ENCODE measurements at places on chromosomes 1 and 21.

DNA sequence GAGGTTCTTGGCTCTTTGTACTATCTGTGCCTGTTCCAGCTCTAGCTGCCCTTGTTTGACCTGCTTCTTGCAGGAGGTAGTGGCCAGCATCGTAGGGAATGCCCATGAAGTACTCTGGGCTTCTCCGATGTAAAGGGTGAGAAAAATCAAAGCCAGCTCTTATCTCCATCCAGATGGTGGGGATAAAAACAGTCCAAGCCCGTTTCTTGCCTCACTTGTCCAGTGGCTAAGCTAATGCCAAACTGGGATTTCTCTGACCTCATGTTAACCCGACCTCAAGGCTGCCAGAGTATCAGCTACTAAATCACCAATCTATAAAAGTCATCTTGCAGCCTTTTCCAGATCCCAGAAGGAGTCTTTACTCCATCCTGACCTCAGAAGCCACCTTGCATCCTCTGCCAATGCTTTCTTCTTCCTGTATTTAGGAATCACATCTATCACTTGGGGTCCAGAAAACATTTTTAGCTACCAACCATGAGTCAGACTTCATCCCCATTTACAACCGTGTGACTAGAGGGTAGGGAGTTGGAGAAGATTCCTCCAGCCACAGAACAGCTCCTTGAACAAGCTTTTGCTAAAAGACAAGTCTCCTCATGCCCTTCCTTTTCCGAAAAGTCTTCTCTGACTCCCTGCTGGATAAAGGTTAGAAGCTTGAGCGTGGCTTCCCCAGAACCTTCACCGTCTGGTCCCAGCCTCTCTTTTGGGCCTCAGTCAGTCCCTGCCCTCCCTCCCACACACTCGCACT, 35.9 kb downstream of the KCNC4 start:
- no peak for DNase-seq

GRCh38 chr1:221630236-221630635, 111.7 kb downstream of the DUSP10 start:
- no peak for DNase-seq

DNA sequence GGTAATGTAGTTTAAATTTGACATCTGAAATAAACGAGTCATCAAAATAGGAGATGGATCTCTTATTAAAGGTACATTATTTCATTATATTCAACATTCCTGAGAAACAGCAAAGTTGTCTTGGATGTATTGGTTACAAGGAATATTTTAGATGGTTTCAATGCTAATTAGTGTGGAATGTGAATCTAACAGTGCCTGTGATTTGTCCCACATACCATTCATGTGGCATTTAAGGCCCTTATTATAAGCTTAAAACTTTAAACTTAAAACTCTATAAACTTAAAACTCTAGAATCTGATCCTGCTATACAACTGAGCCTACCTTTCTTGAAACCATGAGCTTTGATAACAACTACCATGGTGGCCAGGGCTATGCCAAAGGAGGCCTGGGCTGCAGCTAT, at the start of gene KRTAP22-1:
KRTAP22-1 (plus strand) TSS at position 301 of the 400 bp plus-strand sequence.
- no peak for DNase-seq

DNA sequence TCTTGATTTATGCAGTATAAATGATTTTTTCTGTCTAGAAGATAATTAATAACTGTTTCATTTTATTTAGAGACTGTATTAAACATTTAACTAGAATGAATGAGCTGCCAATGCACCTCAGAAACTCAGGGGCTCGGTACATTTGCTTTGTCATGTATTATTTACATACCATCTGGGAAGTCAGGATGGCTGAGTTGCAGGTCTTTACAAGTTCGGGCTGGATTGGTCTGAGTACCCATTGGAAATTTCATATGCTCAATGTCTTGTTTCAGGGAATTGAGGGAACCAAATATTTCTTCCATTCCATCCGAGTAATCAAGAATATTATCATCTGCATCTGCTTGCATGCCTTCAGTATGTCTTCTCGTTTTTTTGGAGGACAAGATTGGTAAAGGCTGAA, 221.7 kb downstream of the COL11A1 start:
- no peak for DNase-seq

GRCh38 chr1:111633736-111634247, 14.2 kb downstream of the RAP1A start:
- DNase-seq, result no peak

DNA sequence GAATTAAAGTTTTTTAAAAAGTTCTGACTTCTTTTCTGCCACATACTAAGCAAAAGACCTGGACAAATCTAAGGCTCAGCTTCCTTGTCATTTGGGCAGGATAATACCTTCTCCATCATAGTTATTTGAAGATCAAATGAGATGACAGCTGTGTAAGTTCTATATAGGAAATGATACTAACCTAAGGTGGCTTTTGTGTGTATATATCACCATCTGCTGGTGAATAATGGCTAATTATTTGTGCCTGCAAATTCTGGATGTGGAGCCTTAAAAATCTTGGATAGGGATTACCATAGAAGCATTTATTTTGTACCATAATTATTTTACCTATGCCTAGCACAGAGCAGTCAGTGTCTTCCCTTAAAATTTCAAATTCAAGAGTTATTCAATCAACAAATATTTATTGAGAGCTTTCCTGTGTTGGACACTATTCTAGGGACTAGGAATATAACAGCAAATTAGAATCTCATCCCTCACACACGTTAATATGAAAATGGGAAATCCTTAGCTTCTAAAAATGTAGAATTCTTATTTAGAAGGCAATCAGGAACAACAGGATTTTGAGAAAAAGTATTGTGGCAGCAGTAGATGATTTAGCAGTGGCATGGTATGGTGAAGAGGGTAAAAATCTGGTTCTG, 89.8 kb downstream of the TMEM200B start:
- DNase-seq, result no peak

DNA sequence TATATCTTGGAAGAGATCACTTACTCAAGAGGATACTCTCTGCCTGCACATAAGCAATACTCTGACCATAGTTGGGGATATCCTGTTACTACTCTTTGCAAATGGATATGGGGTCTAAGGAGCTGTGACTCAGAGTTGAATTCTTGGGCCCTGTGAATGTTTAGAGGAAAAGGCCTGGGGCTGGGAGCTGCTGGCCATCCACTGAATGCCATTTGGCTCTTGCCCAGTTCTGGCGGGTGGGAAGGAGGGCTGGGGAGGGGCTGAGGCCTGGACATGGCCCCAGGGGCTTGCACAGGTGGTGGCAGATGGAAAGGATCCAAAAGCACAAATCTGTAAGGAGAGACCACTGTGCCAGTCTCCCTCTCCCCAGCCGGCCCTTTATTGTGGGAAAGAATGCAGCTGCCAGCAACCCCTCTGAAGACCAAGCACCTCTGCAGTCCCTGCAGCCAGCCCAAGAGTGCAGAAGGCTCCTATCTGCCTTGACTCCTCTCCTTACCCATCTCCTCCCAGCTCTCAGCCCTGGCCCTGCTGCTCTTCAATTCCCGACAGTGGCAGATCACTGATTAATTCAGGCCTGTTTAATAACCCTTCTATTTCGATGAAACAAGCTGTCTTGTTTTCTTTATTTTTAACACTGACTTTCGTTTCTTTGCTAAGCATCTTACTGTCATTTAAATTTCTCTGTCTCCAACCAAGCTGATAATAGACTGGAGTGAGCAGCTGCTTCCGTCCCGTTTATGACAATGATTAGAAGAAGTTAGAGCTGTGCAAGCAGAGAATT, 12.1 kb downstream of the PLXNA2 start:
- DNase-seq, result no peak

DNA sequence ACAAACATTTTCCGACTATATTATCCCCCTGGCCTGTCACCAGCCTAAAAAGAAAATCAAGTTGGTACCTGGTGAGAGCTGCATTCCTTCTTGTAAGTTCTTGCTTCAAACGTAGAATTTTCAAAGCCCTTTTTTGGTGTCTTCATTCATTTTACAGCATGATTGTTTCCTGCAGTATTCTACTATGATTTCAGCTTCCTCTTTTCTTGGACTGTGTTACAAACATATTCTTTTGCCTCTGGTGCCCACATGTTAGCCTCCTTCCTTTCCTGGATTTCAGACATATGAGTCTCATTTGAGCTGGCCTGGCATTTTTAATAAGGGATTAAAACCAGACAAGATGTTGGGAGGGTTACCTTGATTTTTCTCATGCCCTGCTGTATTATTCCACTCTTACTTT, 142.5 kb downstream of the PIGK start:
- DNase-seq, result no peak

- no peak for DNase-seq
These were observed 21.7 kb upstream of the ANKRD13C start for GRCh38 chr1:70376196-70376595.

Measured in stimulated activated CD4-positive, alpha-beta T cell treated with anti-CD3 and anti-CD28 coated beads, Interleukin-15, amount 100 ng/mL, for 1 hour (primary cell).